ENCODE measurements at places on chromosomes 1 and 21. TPM values are rescaled to one million over a fixed set of nuclear protein-coding genes. Genes with fewer than 3 reads are reported as not detected.
A peak's percentile ranks its signal among the peaks of the same experiment; 100 is the strongest.

DNA sequence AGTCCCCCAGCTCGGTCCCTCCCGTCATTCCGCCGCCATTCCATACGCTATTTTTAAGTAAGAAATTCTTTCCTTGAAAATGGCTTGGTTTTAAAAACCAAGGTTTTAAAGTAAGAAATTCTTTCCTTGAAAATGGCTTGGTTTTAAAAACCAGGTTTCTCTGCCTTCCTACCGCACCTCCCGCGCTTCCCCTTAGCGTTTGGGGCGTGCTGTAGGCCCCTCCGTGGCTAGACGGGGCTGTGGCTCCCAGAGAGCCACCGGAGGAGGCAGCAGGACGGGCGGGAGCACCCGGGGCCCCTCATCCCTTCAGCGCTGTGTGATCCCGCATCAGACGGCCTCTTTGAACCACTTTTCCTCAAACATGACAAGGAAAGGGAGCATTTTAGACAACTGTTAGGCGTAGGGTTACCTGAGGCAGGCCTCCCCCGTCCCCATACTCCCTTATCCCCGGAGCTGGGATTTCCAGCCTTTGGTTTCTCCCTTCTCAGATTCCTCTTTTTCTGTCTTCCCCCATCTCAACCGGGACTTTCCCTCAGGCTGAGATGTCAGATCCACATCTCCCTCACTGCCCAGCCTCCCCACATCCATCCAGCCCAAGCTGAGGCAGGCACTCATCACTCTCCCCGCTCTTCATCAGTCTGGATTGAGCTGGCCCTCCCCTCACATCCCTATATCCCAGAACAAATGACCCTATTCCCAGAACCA is 541 bp upstream of the CD58 start:
- DNase-seq, result no peak

DNA sequence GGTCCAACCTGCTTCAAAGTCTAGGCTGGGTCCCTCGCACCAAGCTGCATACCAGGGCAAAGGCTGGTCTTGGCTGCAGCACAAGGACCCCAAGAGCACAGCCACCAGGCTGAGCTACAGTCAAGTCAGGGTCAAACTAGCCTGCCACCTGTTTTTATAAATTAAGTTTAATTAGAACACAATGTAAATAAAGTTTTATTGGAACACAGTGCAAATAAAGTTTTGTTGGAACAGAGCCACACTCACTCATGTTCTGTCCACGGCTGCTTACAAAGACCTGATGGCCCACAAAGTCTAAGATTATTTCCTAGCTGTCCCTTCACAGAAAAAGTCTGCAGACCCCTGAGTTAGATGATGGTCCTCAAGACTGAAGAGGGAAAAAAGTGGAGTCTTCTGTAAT is 66.2 kb downstream of the MRPL37 start:
- no peak for DNase-seq

GRCh38 chr1:180536821-180537372 is 21.9 kb upstream of the OVAAL start:
- DNase-seq, result no peak

GRCh38 chr1:34532113-34532512 is 222.7 kb upstream of the GJB5 start:
- DNase-seq, result no peak

GRCh38 chr1:16409536-16410152 is 27.6 kb downstream of the SPATA21 start:
- DNase-seq, result no peak

GRCh38 chr1:67831850-67832513 is 1.3 kb downstream of the GNG12 start:
- DNase-seq, result no peak

DNA sequence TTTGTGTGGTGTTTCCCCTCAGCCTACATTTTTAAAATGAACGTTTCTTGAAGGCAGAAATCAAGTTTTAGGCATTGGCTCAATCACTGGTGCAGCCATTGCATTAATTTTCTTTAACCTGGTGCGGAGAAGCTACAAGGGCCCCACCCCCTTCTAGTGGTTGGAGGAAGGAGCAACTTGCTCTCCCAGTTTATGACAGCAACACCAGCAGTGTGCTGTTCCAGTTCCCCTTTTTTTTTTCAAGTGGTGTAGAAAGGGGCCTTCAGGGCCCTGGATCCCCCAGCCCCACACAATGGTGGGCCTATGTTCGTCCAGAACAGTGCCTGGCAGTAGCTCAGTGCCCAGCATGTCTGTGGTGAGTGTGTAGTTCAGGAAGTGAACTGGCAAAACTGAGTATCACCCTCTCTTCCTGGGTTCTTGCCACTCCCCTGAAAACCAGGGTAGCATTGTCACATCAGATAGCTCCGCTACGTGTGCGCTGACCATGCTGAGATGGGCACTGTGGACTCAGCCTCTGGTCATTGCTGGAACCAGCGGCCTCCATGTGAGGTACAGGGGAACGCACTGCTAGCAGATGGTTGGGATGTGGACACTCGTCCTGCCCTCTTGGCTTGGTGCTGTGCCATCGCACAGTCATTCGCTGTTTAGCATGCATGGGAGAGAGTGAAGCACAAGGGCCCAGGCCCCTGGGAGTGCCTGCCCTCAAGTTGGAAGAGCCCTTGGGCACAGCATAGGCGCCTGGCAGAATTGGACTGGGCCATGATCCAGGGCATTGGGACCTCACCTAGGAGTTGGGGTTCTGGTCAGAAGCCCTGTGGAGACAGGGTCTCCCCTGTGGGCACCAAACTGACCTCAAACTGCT is 7.2 kb downstream of the ARF1 start:
- DNase-seq, result no peak

- DNase-seq, result peak; percentile 43
Measured at GRCh38 chr1:169928438-169929209, 34.9 kb upstream of the SCYL3 start.

DNA sequence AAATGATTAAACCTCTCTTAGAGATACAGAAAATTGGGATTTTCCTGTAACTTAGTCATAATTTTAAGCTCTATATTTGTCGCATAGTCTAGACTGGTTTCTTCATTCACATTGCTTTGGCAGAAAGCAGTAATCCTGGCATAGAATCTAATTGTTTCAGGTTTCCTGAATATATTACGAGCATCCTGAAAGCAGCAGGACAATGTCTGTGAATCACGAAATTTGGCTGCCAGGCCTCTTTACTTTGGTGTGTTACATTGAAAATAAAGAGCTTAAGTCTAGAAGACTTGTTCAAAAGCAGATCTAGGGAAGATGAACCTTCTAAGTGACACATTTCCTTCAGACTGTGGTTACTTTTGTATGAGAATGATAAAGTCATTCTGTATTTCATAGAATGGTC is 72.2 kb downstream of the TDRD5 start:
- no peak for DNase-seq

- no peak for DNase-seq
Measured at GRCh38 chr1:84619383-84620102, 45.3 kb upstream of the CTBS start.

- DNase-seq, result no peak
Measured at GRCh38 chr1:187622545-187622944, 793.8 kb downstream of the PLA2G4A start.

- no peak for DNase-seq
Measured at GRCh38 chr21:44994695-44995342, 55.0 kb downstream of the SLX9 start.

- no peak for DNase-seq
Measured at GRCh38 chr1:228508840-228509415, 21.7 kb downstream of the RNF187 start.

DNA sequence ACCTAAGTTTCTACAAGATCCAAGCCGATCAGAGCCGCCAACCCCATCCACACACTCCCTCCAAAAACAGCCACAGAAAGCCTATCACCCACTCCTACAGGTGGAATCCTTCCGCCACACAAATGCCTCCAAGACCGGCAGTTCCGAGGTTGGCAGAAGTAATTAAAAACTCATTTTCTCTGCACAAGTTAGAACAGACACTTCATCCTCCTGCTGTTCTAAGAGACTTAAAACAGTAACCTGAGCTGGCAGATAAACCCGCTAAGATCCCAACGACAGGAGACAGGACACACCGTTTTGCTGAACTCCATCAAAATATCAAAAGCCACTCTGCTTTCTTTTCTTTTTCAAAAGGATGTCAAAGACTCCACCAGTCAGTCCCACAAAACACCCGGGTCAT is 2.8 kb downstream of the SSBP3 start:
- DNase-seq, result no peak

DNA sequence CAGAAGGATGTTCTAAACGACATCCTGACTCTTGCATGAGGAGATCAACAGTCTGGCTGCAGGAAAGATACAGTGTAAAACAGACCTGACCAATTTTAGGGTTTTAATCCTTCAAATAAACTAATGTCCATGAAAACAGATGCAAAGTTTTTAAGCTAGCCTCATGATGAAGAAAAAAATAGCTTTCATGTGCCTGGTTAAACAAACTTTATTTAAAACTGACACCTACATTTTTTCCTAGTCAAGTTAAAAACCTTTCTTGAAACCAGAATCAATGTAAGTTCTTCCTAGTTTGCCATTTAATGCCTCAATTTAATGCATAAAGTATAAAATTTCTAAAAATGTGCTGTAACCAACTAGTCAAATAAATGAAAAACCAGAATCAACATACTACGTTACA is 2.9 kb downstream of the WDR26 start:
- DNase-seq, result no peak

- DNase-seq, result no peak
Measured at GRCh38 chr1:58573138-58573537, 3.9 kb downstream of the TACSTD2 start.

The SPRR5 gene
- polyA plus RNA-seq, result 0.37 TPM

The PTGER3 gene
- 1.8 TPM for polyA plus RNA-seq

The IGSF5 gene
- 0.50 TPM for polyA plus RNA-seq

The PCBP3 gene
- 44.9 TPM for polyA plus RNA-seq

The AK5 gene
- polyA plus RNA-seq, result 2.0 TPM

The KLHL17 gene
- 34.5 TPM for polyA plus RNA-seq

All from thymus (tissue), 14 donors.